Stimulated activated CD4-positive, alpha-beta T cell treated with anti-CD3 and anti-CD28 coated beads, Interleukin-4, amount 100 ng/mL, for 4 hours (primary cell): ENCODE measurements at places on chromosomes 7 and 10.

DNA sequence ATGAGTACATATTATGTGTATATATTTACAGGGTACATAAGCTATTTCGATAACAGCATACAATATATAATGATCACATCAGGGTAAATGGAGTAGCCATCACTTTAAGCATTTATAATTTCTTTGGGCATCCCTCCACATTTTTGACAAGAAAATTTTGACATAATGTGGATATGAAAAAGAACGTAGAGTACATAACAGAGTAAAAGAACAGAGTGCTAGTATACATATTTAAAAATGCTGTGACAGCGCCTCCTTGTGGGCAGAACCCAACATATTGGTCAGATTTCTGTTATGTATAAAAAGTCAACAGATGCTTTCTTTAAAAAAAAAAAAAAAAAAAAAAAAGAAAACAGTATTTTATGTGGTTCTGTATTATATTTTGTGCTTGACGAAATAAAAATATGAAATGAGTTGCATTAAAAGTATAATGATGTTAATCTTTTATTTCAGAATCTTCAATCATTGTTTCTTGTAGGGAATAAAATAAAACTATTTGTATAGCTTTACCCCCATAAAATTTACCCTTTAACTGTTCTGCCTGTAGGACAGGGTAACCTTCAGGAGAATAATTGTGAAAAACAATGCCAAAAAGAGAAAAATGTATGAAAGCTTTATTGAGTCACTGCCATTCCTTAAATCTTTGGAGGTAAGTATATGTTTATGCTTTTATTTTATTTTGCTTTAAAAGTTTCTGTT, 18.3 kb upstream of the HBP1 start:
- peak; percentile 59 for DNase-seq

DNA sequence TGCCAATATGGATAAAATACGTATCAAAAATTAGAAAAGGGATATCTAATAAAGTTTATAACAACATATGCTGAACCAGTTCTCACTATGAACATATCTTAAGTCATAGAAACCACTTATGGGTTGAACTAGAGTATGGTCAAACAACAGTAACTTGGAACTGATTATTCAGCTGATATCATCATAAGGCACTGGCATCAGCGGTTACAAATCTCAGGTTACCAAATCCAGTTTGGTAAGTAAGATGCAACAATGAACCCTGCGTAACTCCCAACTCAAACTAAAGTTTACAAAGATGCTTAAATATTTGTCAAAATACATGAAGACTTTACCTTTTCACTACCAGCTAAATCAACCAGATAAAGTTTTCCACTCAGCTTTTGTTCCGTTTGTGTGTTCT, 19.3 kb downstream of the KIF5B start:
- no peak for DNase-seq

DNA sequence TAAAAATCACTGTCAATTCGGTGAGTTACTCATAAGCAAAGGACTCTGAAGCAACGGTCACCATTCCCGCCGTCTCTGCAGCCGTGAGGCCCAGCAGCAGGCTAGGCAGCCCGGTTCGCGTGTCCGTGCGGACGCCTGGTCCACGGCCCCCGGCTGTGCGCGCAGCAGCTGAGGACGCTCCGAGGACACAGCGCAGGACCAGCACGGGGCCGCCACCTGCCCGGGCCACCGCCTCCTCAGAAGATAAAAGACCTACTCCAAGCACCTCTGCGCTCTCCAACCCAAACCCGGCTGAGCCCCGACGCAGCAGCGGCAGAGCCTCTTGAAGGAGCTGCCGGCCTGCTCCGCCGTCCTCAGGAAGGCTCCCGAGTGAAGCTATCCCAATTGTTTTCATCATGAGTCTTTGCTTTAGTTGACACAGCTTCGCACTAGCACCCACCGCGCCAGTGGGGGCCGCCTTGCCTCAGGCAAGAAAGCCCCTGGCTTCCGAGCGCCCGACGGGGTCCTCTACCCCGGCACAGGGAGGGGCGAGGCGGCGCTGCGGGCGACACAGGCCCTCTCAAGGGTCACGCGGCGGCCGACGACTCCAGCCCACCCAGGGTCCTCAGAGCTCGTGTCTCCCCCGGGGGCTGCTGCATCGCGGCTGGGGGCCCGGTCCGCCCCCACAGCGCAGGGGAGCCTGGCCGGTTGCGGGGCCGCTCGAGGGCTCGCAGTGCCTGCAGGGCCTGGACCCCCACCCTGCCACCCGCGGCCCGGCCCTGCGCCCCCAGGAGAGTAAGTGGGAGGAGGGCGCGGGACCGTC, 16.9 kb upstream of the GPR146 start:
- DNase-seq: no peak

DNA sequence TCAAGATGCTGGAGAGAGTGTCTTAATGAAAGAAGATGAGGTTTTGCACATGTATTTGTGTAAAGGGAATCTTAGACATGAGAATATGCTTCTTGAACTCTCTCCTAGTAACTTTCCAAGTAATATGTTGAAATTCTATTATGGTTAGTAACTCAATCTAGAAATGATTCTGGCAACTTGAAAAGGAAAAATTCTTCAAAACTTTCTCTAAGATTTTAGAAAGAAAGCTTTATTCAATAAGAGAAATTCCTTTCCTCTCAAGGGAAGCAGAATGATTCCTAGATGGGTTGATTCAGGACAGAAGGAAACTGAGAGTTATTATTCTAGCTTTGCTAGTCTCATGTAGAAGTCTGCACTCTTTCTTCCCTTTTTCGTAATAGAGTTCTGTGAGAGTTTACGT, 364.3 kb upstream of the PLXDC2 start:
- no peak for DNase-seq

DNA sequence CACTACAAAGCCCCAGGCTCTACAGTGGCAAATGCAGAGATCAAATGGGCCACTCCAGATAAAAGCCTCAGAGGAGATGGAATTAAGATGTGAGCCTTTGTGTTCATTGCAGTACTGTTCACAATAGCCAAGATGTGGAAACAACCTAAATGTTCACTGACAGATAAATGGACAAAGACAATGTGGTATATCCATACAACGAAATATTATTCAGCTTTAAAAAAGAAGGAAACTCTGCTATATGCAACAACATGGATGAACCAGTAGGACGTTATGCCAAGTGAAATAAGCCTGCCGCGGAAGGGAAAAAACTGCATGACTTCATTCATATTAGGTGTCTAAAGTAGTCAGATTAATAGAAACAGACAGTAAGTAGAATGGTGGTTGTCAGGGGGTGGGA, 170.5 kb upstream of the TBX20 start:
- no peak for DNase-seq

DNA sequence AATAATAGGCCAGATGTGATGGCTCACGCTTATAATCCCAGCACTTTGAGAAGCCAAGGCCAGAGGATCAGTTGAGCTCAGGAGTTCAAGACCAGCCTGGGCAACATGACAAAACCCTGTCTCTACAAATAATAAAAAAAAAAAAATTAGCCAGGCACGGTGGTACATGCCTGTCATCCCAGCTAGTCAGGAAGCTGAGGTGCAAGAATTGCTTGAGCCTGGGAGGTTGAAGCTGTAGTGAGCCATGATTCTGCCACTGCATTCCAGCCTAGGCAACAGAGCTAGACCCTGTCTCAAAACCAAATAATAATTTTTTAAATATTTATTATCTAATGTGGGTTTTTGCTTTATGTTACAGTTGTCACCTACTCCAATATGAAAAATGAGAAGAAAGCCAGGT, 178.9 kb downstream of the ADK start:
- DNase-seq: no peak

GRCh38 chr7:54833001-54833467, 74.0 kb upstream of the SEC61G start:
- no peak for DNase-seq

- DNase-seq: no peak
These were observed 1272.8 kb downstream of the TYW1 start for GRCh38 chr7:68269405-68269804.

GRCh38 chr10:23319835-23320234, 24.8 kb downstream of the C10orf67 start:
- no peak for DNase-seq

DNA sequence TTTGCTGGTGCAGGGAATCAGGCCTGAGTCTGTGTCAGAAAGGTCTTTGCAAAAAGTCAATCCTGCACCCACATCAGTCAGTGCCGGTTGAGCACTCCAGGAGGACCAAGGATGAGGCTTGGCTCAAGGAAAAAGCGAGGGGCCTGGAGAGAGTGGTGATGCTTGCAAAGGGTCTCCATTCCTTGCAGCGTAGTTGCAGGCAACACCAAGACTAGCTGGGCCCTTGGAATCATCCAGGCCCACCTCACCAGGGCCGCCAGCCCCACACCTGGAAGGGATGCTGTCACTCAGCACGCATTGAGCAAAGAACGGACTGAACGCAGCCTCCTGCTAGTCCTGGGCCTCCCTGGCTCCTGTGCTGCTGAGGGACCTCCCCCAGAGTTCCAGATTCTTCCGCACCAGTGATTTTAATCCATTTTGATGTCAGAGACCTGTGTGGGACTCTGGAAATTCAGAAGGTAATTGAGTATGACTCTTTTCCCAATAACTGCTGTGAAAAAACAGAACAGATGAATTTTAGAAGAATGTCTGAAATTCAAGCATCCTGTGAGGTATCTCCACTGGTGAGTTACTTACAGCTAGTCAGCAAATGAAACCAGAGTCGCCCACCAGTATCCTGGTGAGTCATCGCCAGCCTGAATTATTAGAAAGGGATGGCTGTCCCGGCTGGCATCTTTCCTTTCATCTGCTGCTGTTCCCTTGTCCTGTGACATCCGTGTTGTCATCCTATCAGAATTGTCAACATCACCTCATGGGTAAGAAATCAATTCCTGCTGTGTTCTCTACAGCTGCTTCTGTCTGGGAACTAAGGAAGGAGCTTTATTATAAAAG, 150.8 kb upstream of the NPS start:
- no peak for DNase-seq

DNA sequence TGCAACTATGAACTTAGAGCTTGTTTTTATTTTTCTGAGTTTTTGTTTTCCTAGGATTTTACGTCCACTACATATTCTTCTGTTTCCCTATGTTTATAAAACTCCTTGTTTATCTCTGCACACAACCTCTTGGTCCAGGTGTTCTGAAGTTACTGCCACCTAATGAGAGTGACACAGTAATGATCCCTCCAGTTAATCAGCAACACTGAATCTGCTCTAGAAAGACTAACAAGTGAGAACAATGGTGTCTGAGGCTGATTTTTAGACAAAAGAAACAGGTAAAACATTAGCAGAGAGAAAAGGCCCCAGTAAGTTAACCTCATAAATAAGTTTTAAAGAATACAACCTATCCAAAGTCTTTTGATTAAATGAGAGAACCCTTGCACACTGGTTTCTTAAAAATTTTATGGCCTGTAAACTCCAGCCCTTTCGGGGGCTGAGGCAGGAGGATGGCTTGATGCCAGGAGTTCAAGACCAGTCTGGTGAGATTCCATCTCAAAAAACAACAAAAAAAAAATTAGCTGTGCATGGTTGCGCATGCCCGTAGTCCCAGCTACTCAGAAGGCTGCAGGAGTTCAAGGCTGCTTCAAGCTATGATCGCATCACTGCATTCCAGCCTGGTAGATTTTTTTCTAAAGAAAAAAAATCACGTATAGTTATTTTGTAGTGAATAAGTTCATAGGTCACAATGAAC, 397.6 kb downstream of the MAGI2 start:
- no peak for DNase-seq

DNA sequence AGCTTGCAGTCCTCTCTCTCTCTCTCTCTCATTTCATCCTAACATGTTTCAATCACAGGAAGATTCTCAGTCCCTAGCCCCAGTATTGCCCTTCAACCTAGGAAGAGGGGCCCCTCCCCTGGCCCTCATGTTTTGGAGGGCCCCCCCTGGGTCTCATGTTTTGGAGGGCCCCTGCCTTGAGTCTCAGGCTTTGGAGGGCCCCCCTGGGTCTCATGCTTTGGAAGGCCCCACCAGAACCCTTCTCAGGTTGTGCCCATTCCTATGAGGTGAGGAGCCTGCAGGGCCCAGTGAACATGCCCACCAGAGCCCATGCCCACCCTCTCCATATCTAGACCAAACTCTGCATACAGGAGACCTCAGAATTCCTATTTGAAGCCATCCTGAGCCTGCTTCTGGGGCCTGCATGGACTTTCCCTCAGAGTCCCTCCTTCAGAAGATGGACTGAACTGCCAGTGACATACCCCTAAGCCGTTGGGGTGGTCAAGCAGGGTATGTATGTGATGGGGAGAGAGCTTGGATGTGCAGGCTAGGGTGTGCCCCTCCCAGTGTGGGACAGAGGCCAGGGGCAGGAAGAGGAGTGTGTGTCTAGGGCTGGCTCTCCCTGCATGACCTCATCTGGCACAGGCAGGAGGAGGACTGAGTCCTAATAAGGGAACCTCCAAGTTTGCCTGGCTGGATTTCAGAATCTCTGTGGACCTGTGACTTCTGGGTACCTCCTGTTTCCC, 8.1 kb upstream of the VDAC2 start:
- no peak for DNase-seq

GRCh38 chr10:90855126-90855525, 2.7 kb downstream of the HTR7 start:
- DNase-seq: no peak

GRCh38 chr7:107069457-107069856, 25.0 kb downstream of the PRKAR2B start:
- no peak for DNase-seq

GRCh38 chr10:34729619-34730018, 85.5 kb downstream of the PARD3 start:
- no peak for DNase-seq

DNA sequence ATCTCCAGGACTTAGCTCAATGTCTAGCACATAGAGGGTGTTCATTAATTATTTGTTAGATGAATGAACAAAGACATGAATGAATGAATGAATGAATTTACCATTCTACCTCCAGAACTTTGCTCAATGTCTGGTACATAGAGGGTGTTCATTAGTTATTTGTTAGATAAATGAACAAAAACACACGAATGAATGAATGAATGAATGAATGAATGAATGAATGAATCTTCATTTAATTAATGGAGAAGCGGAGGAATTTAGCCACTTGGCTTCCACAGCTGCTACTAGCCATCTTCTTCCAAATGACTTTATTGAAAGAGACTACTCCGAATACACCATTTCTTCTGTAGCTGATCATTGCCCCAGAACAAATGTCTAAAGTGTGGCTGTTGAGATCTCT, 368.9 kb downstream of the FRMD4A start:
- no peak for DNase-seq

- DNase-seq: no peak
These were observed 29.1 kb downstream of the TRUB1 start for GRCh38 chr10:114967071-114967470.

DNA sequence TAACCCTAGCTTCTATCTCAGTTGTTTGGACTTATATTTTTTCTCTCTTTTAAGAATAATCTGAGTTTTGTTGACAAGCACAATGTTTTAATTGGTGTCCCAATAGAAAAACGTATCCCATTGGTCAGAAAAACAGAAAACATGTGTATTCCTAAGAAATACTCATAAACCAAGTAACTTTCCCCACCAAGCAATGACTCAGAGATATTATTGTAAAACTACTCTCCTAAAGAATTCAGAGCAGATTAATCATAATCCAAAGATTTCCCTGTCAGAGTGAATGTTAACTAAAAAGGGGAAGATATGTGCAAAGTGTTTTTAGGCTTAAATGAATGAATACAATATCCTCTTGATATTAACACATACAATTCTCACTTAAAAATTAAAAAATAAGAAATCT, 29.4 kb upstream of the MBL2 start:
- no peak for DNase-seq

- DNase-seq: no peak
These were observed 11.7 kb upstream of the VIM start for GRCh38 chr10:17216217-17216900.

- no peak for DNase-seq
These were observed 20.4 kb upstream of the ECHDC3 start for GRCh38 chr10:11721806-11722205.

- DNase-seq: no peak
These were observed 133.7 kb downstream of the FOXP2 start for GRCh38 chr7:114548081-114548980.
